CD4-positive, alpha-beta T cell treated with Interleukin-6 for 4 hours (primary cell): ENCODE measurements at places on chromosomes 2 and 18.

- no peak for DNase-seq
These were observed 121.8 kb downstream of the PMAIP1 start for GRCh38 chr18:60021556-60021955.

DNA sequence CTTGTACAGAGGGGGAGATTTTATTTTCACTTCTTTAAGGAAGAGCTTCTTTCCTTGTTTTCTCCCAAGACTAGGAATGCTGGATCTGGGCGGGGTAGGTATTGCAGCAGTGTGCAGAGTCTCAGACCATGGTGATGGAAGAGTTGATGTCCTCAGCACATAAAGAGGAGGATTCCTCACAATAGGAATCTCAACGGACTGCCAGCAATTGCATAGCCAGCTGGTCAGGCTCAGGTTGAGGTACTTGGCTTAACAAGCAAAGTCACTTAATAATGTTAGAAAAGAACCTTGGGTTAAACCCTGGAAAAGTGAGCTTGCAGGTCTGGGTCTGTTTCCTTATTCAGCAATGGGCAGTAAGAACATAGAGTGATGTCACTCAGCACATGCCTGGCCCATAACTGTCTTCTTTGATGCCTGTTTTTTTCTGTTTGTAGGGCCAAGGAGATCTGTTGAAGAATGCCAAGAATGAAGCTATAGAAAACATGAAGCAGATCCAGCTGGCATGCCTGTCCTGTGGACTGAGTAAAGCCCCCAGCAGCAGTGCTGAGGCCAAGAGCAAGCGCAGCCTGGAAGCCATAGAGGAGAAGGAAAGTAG is 342.1 kb downstream of the PLCL1 start:
- DNase-seq: no peak

DNA sequence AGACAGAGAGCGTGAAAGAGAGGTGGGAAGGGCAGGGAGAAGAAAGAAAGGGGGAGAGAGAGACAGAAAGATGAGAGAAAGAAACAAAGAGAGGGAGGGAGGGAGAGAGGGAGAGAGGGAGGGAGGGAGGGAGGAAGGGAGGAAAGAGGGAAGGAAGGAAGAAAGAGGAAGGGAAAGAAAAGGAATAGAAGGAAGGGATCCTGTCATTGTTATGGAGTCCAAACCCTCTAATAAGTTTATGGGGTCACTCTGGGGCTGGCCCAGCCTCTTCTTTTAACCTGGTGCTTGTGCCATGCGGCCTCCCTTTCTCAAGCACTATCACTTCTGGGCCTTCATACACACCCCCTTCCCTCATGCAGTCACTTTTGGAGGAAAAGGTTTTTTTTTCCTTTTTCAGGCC is 58.5 kb downstream of the FAM161A start:
- no peak for DNase-seq

- DNase-seq: no peak
These were observed 139.0 kb downstream of the DDX1 start for GRCh38 chr2:15730545-15731212.

GRCh38 chr2:217797165-217797564 is 205.6 kb downstream of the TNS1 start:
- no peak for DNase-seq

GRCh38 chr2:234970477-234970882 is 18.7 kb downstream of the SH3BP4 start:
- DNase-seq: no peak

GRCh38 chr2:215084080-215084479 is 54.3 kb downstream of the ABCA12 start:
- DNase-seq: no peak

- no peak for DNase-seq
These were observed 14.8 kb downstream of the FBXO48 start for GRCh38 chr2:68452158-68452900.
